Effector CD4-positive, alpha-beta T cell (primary cell): ENCODE measurements at places on chromosomes 5 and 9.

DNA sequence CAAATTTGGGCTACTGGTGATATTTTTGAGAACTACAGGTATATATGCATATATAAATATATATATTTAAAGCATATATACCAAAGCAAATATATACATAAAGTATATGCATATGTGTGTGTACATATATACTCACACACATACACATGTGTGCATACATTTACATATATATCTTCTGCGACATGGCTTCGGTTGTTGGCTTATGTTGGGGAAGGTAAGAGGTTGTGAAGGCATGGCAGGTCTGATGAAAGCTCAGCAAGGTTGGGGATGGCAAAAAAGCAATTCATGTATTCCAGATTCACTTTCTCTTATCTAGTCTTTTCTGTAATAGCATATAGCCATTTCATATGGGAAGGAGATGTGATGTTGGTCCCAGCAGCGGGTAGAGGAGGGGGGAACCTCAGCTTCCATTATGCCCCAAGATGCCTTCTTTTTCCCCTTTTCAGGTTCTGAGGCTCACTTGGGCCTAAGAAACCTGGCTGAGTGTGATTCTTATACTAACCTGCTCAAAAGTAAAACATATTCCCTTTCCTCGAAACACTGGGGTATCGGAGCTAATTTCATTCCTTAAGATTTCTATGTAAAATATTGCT, 201.7 kb downstream of the MEF2C start:
- no peak for DNase-seq

DNA sequence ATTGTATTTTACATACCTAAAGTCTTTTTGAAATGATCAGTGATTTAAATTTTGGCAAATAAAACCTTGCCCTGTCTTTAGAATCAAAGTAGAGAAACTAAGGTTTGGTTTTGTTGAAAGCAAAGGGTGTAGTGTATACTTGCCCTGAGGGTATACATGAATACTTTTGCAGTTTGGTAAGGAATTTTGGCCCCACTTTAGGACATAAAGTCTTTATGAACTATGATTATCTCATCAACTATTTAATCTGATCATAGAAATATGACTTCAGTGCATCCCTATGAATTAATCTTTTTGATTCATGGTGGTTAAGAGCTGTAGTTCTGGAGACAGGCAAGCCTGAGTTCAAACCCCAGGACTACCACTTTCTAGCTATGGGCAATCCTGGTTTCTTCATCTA, 17.7 kb downstream of the RAD1 start:
- DNase-seq, result no peak

GRCh38 chr5:14171046-14171445, 27.9 kb downstream of the TRIO start:
- DNase-seq, result no peak

DNA sequence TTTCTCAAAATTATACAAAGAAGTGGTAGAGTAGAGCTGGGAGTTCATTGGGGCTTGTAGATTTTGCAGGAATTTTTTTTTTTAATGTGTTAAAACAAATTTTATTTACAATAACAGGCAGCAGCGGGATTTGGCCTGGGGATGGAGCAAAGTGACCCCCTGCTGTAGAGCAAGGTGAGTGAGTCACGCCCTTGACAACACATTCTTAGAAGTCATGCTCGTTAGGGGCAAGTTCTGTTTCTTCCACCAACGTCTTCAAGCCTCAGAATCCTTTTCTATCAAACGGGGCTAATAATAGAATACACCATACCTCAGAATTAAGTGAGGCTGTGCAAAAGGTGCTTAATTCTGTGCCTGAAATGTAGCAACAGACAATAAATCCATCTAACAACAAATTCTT, 1.1 kb upstream of the ANKDD1B start:
- DNase-seq, result no peak

- DNase-seq, result no peak
These were observed 17.9 kb upstream of the KIF4B start for GRCh38 chr5:154995679-154996078.

GRCh38 chr5:79093762-79094161, 17.8 kb upstream of the BHMT start:
- no peak for DNase-seq

- no peak for DNase-seq
These were observed 28.1 kb downstream of the CEMIP2 start for GRCh38 chr9:71740199-71740598.

DNA sequence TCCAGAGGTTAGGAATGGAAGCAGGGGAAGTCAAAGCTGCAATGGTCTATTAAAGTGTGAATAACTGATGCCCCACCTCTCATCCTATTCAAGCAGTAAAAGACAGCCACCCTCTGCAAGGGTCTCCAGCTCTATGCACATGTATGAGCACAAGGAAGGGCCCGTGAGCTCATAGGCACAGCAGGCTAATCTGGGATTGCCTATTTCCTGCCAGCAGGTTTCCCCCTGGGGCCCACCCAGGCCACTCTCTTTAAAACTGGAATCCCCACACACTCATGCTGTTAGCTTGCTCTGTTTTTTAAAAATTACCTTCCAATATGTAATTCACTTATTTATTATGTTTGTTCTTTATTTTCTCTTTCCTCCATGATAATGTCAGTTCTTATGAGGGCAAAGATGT, 48.7 kb upstream of the ZNF366 start:
- DNase-seq, result no peak

DNA sequence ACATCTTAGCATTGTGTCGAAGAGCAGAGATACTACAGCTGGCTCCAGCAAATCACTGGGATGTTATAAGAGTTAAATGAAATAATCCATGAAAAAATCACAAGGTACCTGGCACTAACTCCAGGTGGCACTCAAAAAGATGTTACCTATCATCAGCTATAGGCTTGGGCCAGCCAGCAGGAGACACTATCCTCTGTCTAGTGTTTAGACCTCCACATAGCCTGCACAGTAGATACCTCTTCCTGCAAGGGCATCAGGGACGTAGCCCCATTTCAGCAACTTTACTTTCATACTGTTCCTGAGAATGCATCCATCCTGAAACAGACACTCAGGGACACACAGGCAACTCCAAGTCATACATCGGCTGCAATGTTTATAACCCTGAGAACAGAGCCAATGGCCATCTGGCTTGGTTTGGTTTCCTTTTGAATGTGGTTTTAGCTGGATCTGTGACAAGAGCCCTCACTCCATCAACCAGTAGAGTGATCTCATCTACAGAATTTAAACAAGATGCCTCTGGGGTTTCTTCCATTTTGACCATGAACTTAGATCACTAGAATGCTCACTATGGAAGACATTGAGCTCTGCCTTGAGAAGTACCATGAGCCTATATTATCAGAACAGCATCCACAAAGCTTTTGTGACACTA, 69.9 kb downstream of the TLE1 start:
- DNase-seq, result no peak

DNA sequence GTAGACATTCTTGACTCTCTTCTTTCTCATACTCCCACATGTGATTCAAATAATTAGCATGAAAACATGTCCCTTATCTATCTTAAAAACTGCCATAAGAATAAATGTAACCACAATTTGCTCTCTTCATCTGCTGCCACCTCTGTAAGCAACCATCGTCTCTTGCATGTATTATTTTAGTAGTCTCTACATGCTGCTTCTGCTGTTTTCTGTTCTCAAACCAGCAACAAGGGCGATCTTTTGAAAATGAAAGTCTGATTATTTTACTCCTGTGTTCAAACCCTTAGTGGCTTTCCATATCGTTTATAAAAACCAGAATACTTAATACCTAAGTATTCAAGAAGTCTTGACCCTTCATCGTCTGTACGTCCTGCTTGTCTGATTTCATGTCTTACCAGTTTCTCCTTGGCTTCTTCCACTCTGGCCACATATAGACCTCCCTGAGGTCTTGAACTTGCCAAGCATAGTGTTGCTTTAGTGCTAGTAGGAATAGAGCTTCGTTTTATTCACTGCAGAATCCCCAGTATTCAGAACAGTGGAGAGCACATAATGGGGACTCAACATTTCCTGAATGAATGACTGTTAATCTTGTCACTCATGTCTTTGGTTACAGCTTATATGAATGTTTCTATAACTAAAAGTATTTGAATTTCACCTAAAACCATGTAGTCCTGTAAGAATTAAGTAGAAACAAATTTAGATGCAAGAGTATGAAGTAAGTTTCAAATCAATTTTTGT, 10.6 kb downstream of the CDC42SE2 start:
- no peak for DNase-seq

- DNase-seq, result no peak
These were observed 27.3 kb downstream of the GZMK start for GRCh38 chr5:55051357-55051756.

DNA sequence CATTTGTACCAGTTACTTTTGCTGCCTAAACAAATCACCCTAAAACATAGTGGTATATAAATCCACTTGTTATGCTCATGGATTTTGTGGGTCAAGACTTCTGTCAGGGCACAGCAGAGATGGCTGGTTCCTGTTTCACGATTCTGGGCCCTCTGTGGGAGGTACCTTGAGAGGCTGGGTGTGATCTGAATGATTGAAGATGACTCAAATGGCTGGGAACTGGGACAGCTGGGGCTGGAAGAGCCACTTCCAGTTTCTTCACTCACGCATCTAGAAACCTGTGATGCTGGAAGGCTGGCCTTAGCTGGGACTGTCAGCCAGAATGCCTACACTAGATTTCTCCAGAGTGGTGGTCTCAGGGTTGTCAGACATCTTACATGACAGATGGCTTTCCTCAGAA, 88.1 kb downstream of the KIF4B start:
- no peak for DNase-seq

DNA sequence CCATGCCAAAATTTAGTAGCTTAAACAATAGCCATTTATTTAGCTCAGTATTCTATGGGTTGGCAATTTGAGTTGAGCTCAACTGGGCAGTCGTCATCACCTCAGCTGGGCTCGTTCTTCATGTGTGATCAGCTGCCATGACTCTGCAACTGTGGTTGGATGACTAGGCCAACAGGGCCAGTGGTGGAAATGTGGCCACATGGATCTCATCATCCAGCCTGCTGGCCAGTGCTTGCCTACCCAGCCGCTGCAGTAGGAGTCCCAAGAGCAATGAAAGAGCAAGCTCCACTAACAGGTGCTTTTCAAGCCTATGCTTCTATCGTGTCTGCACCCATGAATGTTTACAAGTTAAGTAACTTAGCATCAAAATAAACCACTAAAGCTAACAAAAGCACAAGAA, 158.0 kb downstream of the ATPSCKMT start:
- DNase-seq, result no peak

DNA sequence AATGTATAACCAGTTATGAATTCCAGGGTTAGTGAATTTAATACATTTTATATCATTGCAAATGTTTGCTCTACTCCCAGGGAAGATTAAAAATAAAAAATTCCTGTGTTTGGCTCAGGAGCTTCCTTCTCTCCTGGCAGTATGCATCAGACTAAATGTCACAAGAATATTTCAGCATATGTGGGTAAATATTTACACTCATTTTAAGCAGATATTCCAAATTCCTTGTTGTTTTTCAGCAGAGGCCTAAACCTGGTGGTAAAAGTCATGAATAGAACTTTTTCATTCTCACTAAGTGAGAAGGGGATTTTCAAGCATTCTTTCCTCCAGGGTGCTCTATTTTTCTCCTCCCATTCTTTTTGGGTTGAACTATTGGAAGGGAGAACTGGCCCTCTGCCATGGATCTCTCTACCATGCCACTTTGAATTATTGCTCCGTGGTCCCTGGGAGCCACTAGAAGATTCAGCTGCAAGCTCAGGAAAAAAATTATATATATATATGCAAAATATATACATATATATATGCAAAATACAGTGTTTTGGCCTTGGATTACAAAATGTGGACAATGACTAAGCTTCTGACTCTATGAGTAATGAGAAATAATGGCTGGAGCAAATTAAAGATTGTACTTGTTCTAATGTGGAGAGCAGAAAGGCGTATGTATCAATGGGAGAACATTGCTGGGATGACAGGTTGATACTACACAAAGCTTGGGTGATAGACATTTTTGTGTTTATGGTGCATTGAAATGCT, 180.6 kb upstream of the PAPPA start:
- no peak for DNase-seq

DNA sequence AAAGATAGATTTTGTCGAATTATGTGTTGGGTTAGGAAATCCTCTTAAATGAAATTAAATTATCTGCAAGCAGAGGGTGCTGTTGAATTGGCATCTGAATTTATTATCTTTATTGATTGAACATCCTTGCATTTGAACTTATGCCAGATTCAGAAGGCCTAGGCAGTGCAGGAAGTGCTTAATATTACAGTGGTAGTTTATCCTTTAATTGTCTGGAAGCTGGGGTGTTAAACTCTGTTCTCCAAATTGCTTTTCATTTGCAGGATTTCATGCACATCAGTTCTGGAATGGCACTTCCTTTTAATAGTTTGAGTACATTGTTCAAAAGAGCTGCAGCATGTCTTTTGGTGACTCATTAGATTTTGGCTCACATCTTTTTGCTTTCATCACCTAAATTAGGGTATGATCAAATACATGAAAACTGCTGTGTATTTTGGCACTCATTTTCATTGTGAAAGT, 186.3 kb downstream of the KDM4C start:
- no peak for DNase-seq

DNA sequence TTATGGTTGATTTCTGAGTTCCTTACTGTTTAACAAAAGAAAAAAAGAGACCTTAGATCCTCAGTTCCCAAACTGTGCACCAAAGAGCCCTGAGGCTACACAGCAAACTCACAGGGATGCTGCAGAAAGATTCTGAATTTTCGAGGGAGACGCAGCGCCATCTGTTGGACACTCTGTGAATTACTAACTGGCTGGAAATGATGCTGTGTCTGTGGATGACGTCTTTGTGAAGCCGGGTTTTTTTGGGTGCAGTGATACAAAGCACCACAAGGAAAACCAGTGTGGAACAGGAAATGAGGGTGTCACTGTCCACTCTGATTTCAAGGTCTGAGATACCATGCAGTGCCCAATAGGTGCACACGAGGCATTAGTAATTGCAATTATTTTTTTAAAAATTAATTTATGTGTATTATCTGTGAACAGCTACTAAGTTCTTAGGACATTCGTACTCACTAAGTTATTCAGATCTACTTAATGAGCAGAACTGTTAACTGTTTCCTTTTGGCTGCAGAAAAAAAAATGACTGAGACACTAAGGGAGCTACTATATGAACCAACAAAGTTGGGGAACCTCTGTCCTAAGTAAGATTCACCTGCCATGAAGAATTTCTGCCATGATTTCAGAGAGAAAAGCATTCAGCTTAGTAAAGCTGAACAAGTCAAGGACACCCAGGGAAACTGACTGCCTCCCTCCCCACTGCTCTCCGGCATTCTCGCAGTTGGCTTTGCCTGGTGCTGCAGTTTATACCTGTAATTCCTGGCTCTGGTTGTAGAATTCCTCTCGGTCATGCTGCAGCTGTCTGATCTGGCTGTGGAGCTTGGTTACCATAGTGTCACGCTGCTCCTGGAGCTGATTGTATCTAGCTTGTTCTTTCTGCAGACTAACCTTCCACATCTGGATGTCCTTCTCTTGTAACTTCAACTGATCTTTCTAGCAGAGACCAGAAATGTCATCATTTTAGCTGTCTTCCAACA, 23.4 kb downstream of the SPACA9 start:
- DNase-seq, result peak; percentile 66

DNA sequence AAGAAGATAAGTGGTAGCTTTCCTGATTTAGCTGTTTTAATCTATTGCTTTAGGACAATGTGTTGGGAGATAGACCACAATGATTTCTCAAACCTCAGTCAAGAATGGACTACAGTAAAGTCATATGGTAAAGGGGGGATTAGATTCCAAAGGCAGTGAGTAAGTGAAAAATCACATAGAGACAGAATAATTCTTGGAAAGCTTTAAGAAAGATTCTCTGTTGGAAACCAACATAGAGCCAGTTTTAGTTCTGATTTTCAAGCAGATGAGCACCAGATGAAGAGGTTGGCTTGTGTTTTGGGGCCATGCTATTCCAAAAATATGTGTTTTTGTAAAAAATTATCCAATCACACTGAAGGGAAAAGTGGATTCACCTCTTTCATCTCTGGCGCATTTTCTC, 256.8 kb upstream of the RPS23 start:
- DNase-seq, result no peak

- no peak for DNase-seq
These were observed 274.7 kb downstream of the ELAVL2 start for GRCh38 chr9:23551311-23551721.
